ENCODE measurements at places on chromosomes 11 and 22. TPM values are rescaled to one million over a fixed set of nuclear protein-coding genes. Genes with fewer than 3 reads are reported as not detected.

DNA sequence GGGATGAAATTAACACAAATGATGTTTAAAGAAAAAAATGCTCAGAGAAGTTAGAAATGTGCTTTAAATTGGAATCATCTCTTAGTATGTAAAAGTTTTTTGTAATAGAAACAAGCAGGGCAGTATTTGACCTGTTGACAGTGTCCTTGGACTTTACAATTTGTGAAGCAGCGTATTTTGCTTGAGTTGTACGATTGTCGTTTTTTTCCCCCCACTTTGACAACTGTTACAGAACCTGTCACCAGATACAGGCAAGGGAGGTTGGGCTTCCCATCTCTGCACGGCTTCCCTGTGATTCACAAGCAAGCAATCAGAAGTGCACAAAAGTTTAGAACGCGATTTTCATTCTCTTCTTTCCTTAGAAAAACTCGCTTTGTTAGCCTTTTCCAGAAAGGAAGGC lies 8.9 kb downstream of the PPARA start:
- DNase-seq: no peak

DNA sequence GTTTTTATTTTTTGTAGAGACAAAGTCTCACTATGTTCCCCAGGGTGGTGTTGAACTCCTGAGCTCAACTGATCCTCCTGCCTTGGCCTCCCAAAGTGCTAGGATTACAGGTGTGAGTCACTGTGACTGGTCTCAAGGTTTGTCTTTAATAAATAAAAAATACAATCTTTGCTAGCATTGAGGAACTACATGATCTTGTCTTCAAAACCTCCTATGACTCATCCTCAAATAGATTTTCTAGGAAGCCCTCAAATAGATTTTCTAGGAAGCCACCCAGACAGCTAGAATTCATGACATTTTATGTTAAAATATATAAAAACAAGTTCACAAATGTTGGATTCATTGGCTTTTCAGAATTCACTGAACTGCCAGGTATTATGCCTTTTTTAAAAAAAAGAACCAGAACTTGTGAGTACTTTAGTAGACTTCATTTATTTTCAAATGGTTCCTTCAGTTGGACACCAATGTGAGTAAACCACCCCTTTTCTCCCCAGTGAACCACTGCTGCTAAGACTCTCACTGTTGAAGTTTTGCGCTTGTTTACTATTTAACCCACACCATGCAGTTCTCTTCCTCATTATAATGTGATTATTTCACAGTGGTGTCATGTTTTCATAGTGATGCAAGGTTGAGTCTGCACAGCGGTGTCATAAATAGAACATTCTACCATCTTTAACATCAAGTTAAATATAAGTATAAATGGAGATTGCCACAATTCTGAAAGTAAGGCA lies 303.9 kb downstream of the CASP12 start:
- no peak for DNase-seq

DNA sequence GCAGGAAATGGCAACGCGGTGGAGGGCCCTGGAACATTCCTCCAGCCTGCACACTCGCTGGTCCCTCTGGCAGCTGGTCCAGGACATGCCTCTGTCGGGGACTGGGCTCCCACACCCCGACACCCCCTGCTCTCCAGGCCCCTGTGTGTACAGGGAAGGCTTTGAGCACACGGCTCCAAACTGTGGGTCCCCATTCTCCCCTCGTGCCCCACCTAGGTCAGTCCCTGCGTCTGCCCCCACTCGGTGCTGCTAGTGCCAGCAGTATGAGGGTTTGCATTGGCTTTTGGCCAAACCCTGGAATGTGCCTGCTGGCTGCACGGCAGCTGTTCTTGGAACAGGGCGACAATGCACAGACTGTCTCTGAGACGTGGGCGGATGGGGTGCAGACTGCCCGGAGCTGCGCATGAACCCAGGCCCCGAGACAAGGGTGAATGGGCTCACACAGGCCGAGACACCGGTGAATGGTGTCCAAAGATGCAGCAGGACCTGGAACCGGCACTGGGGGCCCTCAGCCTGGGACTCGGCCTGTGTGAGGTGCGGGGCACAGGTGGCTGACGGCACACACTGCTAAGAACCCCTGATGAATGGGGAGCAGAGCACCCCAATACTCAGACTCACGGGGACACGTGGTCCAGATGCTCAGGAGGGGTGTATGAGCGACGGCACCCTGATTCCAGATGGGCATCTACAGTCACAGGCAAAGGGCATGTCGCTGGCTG lies 7.5 kb upstream of the SYT8 start:
- DNase-seq: no peak

DNA sequence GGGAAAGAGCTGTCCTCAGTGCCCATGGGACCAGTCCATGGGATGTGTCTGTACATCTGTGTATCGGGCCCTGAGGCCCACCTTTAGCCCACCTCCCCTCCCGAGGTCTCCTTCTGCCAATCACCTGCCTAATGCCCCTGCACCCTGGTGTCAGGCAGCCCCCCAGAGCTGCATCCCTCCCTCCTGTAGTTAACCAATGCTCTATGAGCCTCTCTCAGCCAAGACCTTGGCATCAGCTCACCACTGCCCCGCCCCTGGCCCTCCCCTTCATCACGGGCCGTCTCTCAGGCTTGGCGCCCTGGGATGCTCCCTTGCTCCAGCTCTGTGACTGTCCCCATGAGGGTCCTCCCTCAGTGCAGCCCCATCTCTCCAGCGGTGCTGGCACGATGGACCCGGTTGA lies 18.5 kb downstream of the MGAT3 start:
- DNase-seq: no peak

DNA sequence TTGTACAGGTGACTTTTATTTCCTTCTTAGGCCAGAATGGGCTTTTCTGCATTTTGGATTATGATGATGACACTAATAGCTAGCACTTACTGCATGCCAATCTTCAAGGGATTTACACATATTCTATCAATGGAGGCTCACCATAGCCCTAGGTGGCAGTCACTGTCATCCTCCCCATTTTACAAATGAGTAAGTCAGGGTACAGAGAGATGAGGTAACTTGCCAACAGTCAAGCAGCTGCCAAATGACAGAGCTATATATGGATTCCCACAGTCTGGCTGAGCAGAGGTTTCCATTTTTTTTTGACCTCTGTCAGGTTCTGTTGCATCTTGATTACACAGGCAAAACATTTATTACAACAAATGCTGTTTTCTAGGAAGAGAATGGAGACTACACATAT lies 23.8 kb upstream of the C11orf96 start:
- DNase-seq: no peak

GRCh38 chr22:17743661-17744411 lies 30.4 kb downstream of the BID start:
- DNase-seq: peak; percentile 49

The MUC15 gene
- not detected for total RNA-seq

The ZP1 gene
- not detected for total RNA-seq

The SLC43A3 gene
- 21.9 TPM for total RNA-seq

The ANO3 gene
- not detected for total RNA-seq

The CSRP3 gene
- total RNA-seq: not detected
